ENCODE measurements at places on chromosomes 5 and 9. TPM values are rescaled to one million over a fixed set of nuclear protein-coding genes. Genes with fewer than 3 reads are reported as not detected.
A peak's percentile ranks its signal among the peaks of the same experiment; 100 is the strongest.

The FANCC gene
- 11.6 TPM for total RNA-seq

The GABRG2 gene
- total RNA-seq: 0.98 TPM

GRCh38 chr5:67315082-67315989 is 118.7 kb upstream of the CD180 start:
- DNase-seq: peak; percentile 28

GRCh38 chr9:79883073-79883645 is 311.4 kb downstream of the TLE4 start:
- no peak for DNase-seq

GRCh38 chr5:122877518-122877917 is 32.1 kb downstream of the SNX24 start:
- DNase-seq: no peak

DNA sequence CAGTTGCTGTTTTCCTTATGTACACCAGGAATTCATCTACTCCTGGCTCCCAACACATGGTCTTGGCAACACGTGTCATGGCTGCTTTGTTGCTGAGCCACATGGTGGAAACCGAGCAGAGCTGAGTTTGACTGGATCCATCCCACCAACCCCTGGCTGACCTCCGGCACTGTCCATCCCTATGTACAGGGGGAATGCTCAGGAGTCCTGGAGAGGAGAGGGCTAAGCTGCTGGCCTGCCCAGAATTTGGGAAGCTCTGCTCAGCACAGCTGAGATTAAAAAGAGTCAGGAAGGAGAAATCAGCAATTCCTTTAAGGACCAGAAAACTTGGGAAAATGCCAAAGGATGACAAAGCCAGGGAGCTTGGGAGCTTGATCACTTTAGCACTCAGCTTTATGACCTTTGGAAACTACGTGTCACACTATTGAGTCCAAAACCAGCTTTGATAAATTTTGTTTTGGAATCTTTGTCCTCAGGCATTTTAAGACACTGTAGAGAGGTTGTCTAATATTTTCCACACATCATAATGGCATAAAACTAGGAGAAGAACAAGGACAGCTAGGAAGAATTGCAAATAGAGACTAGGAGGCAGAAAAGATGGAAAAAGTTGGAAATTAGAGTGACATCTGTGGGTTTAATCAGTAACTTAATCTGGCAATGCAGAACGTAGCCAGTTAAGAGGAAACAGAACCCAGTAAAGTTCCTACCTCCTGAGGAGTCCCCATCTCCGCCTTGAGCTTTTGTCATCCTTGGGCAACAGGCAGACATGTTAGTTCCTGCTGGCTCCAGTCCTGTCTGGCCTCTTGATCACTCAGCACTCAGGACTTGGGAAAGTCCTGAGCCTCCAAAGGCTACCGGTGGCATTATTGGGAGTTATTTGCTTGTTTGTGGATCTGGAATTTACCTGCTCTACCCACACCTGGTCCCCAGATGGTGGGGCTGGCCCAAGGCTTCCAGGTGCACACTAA is 62.5 kb upstream of the PLPP1 start:
- DNase-seq: no peak
